A673 (cell line): ENCODE measurements at places on chromosomes 6 and 20. TPM values are rescaled to one million over a fixed set of nuclear protein-coding genes. Genes with fewer than 3 reads are reported as not detected.

DNA sequence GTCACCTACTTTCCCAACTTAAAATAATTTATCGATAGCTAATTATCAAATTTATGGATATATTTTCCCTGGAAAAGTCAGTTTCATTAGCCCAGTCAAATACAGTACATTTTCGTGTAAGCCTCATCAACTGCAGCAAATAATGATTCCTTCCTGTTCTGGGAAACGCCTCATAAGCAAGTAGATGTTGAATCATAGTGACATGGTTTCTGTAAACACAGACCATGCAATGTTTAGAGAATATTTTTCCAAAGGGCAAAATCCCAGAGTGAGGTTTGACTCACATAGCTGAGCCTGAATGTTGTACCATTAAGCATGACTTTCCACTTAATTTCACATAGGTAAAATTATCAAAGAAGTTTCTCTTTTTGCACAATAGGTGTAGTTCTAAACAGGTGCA lies 16.7 kb upstream of the VNN1 start:
- no peak overlapping the region for H3K27ac ChIP-seq
- peaks cover 16% of the 10 kb centered on the region for H3K27me3 ChIP-seq
- no peak for DNase-seq
- no peaks in the 10 kb centered on the region for H3K4me1 ChIP-seq

- H3K27me3 ChIP-seq, result no peaks in the 10 kb centered on the region
- H3K4me1 ChIP-seq, result peaks cover 10% of the 10 kb centered on the region
- no peak overlapping the region for H3K4me3 ChIP-seq
- H3K27ac ChIP-seq, result no peak overlapping the region
- no peaks in the 10 kb centered on the region for H3K36me3 ChIP-seq
- DNase-seq, result no peak
These were observed 58.0 kb upstream of the CCN2 start for GRCh38 chr6:132009175-132009574.

DNA sequence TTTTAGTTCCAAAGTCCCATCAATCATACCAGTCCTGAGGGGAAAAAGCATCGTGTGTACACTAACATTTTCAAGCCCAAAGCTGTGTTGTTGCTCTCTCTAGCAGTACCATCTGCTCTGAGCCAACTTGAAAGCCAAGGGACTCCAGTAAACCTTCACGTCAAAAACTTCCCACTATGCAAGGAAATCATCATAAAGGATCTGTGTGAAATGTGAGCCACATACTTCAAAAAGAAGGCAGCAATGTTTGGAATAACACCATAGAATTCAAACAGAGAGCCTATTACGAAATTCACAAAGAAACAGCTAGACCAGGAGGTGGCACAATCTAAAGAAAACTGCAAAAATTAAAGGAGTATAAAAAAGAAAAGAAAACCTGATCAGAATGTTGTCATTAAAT lies 399.8 kb upstream of the EPHA7 start:
- no peaks in the 10 kb centered on the region for H3K4me1 ChIP-seq
- no peaks in the 10 kb centered on the region for H3K36me3 ChIP-seq
- H3K27ac ChIP-seq, result no peak overlapping the region

- peaks cover 7% of the 10 kb centered on the region for H3K27me3 ChIP-seq
- no peak for DNase-seq
- no peak overlapping the region for H3K27ac ChIP-seq
These were observed 132.1 kb upstream of the CNR1 start for GRCh38 chr6:88298066-88298845.

DNA sequence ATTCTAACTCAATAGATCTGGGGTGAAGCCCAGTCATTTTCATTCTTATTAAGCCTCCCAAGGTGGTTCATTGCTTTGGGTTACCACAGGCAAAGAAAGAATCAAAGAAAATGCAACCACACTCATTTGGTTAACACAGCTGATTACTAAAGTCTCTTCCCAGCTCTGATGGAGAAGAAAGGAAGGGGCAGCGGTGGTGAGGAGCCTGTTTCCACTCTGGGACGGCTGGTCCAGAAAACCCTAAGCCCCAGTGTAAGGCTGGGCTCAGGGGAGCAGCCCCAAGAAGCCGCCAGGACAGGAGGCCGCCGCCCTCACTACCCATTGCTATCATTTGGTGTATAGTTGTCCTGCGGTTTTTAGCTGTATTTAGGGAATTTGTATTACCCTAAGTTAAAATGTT lies 226.9 kb downstream of the CD83 start:
- H3K27ac ChIP-seq, result no peak overlapping the region
- H3K36me3 ChIP-seq, result no peaks in the 10 kb centered on the region
- DNase-seq, result no peak
- no peaks in the 10 kb centered on the region for H3K4me1 ChIP-seq

DNA sequence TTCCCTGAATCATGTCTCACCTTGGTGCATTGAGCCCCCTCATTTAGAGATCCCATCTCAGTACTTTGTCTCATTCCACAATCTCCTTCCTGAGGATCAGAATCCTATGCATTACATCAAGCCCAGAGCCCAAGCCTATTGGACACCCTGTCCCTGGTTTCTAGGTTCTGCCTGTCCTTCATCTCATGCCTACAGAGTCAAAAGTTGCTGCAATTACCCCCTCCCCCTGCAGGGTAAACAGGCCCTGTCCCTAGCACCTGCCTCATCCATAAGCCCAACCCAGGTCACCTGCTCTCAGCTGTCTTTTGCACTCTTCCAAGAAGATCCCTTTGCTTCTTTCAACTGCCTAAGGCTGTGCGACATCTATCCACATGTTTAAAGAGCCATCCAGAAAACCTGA lies 93.9 kb downstream of the SPTLC3 start:
- H3K27ac ChIP-seq, result no peak overlapping the region
- H3K36me3 ChIP-seq, result no peaks in the 10 kb centered on the region
- no peaks in the 10 kb centered on the region for H3K27me3 ChIP-seq
- no peaks in the 10 kb centered on the region for H3K4me1 ChIP-seq

Gene MOG
- total RNA-seq, result not detected in 2 replicates
